ENCODE measurements at places on chromosomes 12 and 14. TPM values are rescaled to one million over a fixed set of nuclear protein-coding genes. Genes with fewer than 3 reads are reported as not detected.

DNA sequence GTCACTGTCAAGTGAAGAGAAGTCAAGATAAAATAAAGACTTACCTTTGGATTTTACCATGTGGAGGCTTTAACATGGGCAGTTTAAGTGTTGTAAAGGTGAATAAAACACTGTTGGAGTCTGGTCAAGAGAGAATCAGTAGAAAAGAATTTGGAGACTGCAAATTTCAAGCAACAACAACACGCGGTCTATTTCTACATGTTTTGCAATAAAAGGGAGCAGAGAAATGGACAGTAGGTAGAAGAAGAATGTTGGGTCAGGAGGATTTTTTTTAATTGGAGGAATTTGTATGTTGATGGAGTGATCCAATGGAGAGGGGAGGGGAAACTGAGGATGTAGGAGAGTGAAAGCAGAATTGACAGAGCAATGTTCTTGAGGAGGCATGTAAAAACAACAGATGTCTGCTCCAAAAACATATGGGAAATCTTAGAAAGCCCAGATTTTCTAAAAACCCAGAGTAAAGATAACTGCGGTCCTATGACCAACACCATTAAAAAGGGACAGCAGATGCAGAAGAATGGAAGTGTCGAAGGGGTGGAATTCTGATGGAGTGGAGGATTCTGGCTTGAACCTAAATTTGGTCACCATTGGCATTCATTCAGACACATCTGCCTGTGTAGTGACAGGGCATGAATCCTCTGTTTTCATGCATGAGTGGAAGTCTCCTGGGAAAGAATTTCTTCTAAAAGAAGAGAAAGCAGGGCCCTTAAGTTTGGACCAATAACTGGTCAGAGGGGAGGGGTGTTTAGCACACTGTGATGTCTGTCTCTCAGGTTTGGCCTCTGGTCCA is 68.0 kb upstream of the OSBPL8 start:
- no peak for DNase-seq

- peak; percentile 28 for DNase-seq
These were observed 127.4 kb downstream of the KTN1 start for GRCh38 chr14:55707365-55707804.

Gene SPATA7
- 102 TPM for total RNA-seq

Gene TAS2R19
- 6.9 TPM for total RNA-seq

DNA sequence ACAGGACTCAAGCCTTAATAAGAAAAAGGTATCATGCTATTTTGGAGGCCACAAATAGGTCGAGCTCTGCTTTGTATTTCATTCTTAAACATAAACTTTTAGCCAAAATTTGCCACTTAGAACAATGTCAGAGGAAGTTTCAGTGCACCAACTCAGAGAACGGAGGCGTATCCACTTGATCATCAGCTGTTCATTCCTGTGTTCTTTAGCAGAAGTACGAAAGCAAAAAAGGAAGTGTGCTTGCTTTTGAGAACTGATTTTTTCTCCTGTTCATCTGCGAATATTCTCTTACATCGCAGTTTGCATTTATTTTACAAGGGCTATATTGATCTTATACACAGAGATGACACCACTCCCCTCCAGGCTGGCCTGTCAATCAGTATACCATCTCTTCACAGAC is 188.6 kb upstream of the SOX5 start:
- no peak for DNase-seq

- no peak for DNase-seq
These were observed 25.8 kb downstream of the ERG28 start for GRCh38 chr14:75634848-75635247.

DNA sequence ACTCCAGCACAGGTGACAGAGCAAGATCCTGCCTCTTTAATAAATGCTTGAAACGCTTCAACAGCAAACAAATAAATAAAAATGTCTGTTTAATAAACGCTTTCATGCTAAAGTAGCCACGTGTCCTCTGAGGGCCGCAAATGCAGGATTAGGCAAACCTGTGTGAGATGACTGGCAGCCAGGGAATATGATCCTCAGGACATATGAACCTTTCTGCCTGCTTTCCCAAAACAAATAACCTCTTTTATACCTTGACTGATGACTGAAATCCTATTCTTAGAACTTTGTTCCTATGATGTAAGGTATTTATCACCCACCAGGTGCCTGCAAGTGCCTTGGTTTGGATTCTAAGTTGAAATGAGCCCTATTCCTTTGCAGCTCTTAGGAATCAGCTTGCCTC is 14.5 kb upstream of the FLVCR2 start:
- DNase-seq, result no peak

DNA sequence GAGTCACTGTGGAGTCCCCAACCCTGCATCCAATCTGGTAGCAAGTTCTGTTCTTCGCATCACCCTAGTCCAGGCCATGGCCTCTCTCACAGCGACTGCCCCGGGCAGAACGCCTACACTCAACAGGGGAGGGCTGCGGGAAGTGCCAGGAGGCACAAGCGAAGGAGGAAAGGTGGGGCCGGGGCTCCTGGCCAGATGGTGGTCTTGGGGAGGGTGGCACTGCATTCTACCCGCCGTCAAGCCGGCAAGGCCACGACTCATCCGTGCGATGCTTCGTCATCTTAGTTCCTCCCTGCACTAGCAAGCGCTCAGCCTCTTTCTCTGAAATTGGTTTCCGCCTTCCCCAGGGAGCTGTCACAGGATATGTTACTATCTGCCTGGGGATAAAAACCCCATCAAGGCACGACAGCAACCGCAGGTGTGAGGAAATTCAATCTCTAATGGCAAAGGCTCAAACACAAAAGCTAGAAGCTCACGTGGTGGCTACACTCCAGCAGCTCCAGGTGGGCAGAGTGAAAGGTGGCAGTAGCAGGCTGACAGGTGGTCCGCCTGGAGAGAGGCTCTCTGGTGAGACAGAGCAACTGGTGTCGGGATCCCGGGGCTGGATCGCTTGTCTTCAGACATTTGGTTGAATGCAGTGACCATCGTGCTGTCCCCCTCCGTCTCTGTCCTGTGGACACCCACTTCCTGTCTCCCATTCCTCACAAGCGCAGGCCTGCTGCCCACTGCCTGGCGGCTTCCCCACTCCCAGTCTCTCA is 34.1 kb downstream of the ACADS start:
- DNase-seq, result no peak

Gene NANOG
- not detected for total RNA-seq

DNA sequence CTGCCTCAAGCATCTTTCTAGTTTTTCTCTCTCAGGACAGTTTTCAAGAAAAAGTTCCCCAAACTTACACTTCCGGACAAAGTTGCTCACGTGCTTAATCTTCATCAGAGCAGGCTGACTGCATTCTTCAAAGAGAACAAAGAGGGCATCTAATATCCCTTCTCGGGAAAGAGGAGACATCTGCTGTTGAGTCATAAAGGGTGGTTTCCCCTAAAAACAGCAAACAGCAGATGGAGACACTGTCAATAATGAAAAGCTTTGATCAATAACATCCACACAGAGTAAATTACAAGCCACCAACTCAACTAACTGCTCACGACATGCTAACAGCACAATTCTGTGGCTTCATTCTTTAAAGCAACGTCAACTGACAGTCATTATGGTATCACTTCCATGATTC is 8.1 kb downstream of the CIT start:
- DNase-seq, result peak; percentile 36

Gene ARID2
- total RNA-seq, result 35.9 TPM

- no peak for DNase-seq
These were observed 266.9 kb upstream of the ATP2B1 start for GRCh38 chr12:89975574-89975973.

- DNase-seq, result no peak
These were observed 44.6 kb downstream of the ERO1A start for GRCh38 chr14:52650774-52651173.

- no peak for DNase-seq
These were observed 3.0 kb upstream of the SRSF5 start for GRCh38 chr14:69763761-69764510.

DNA sequence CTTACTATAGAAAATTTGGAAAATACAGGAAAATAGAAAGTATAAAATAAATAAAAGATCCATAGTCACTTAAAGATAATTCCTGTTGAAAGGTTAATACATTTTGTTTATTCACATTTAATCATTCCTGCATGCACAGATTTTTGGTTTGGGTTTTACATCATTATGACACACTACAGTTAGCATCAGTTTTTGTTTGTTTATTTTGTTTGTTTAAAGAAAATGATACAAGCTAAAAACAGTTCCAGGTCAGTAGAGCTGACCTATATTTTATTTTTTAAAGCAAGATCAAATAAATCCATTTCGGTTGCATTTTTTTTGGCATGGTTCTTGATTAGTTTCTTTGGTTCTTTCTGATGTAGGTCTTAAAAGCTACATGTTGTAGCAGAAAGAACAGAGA is 68.8 kb upstream of the CCDC91 start:
- no peak for DNase-seq

- DNase-seq, result no peak
These were observed 447.5 kb upstream of the DCN start for GRCh38 chr12:91630083-91630482.

DNA sequence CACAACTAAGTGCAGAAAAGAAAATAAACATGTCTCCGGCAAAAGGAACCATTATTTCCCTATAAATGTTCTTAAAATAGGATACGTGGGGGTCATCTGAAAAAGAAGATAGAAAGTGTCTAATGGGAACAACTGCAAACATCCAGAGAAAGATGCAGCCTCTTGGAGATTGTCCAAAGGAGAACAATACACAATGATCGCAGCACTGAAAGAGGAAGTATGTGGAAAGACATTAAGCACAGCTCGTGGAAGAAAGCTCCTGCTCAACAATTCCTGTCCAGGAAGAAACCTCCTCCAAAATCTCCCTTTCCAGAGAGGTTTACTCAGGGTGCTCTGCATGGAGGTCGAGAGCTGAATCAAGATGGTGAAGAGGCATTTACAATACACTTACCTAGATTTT is 2.5 kb upstream of the LALBA start:
- DNase-seq, result no peak

Gene TRIP11
- total RNA-seq, result 37.5 TPM

Gene GUCY2C
- total RNA-seq, result under 0.01 TPM

DNA sequence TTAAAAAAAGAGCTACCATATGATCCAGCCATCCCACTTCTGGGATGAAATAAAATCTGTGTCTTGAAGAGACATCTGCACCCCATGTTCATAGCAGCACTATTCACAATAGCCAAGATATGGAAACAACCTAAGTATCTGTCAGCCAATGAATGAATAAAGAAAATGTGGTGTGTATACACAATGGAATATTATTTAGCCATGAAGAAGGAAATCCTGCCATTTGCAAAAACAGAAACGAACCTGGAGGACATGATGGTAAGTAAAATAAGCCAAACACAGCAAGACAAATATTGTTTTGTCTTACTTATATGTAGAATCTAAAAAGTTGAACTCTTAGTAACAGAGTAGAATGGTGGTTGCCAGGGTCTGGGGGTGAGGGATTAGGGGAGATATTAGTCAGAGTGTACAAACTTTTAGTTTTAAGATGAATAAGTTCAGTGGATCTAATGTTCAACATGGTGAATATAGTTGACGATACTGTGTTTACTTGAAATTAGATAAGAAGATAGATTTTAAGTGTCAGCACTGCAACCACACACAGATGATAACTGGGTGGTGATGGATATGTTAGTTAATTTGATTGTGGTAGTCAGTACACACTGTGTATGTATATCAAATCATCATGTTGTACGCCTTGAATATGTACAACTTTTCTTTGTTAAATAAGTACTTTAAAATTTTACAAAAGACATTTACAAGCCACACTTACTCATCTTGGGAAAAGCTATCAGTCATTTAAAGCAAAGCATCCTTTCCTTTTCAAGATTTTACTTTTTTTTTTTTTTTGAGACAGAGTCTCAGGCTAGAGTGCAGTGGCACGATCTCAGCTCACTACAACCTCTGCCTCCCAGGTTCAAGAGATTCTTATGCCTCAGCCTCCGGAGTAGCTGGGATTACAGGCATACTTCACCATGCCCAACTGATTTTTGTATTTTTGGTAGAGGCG is 89.9 kb downstream of the BICD1 start:
- no peak for DNase-seq

Gene SYCP3
- 0.82 TPM for total RNA-seq
